ENCODE measurements at places on chromosomes 7 and 10.

- no peak for DNase-seq
These were observed 9.4 kb upstream of the ZDHHC4 start for GRCh38 chr7:6567886-6568285.

DNA sequence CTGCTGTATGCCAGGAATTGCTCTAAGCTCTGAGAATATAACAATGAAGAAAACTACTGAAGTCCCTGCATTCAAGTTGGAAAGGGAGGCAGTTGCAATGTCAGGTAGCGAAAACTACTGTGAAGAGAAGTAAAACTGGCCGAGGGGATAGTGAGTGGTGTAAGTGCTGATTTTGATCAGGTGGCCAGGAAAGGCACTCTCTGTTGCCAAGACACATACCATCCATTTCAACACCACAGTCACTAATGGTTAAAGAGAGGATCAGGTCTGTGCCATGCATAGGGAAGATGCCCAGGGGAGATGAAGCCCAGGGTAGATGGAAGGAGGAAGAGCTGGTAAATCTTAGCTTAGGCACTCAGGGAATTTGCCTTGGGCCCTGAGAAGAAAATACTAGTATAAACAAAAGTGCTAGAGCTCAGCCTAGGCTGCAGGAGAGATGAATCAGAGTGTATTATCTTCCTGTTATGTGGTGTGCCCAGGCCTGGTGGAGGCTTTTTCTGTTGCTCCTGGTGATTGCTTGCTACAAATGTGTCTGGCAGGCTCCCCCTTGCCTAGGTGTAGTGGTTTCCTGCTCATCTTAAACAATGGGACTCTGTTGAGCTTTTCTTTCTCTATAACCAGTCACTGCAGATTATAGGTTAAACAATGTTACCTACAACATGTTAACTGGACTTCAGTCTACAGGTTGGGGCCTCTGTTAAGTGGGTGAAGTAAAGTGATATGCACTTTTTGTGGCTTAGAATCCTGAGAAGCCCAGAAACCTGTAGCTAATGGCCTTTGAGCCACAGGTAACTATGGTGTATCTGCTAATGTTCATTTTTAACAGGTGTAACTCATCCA, 125.5 kb downstream of the LRRC4 start:
- no peak for DNase-seq

- DNase-seq: no peak
These were observed 34.1 kb downstream of the KCNMA1 start for GRCh38 chr10:77603534-77603927.

DNA sequence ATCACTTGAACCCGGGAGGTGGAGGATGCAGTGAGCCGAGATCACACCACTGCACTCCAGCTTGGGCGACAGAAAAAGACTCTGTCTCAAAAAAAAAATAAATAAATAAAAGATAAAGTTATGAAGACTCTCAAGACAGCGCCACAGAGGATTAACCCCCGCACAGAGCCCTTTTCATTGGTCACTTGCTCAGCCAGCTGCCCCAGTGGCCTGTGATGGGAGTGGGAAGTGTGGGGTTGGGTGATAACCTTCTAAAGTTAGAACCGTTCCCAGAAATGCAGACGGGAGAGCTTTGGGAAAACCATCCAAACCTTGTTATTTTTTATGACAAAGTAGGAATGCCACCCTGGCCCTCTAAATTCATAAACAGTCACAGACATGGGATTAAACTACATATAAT, 57.4 kb downstream of the PARP12 start:
- DNase-seq: no peak

DNA sequence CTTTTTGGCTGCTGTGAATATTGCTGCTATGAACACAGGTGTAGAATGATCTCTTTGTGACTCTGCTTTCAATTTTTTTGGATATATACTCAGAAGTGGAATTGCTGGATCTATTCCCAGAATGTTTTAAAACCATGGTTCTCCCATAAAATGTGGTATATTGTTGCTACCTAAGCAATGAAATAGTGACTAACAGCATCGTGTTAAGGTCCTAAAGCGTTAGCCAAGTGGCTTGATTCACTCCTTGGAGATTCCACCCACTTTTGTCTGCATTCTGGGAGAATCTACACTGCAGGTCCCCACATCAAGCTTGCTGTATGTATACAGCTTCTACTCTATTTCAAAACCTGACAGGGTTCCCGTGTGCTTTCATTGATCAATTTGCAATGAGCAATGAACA, 105.6 kb downstream of the CDK6 start:
- DNase-seq: no peak

- DNase-seq: no peak
These were observed 36.1 kb downstream of the ADGRA1 start for GRCh38 chr10:133123746-133124356.

DNA sequence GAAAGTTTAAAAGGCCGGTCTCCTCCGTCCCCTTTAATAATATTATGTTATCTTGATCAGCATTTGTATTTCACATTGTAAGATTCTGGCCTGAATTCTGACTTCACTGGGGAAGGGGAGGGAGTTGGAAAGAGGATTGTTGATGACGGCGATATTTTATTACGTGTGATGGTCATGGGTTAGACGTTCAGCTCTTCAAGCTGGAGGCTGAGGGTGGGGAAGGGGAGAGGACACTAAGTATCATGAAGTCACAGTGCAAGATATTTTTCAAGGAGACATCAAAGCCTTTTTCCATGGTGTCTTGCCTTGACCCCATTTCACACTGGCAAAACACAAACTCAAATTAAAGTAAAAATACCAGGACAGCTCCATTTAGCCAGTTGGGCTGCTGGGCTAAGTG, 126.7 kb downstream of the WDR11 start:
- DNase-seq: no peak

GRCh38 chr7:42198296-42198695, 38.7 kb downstream of the GLI3 start:
- peak; percentile 59 for DNase-seq

DNA sequence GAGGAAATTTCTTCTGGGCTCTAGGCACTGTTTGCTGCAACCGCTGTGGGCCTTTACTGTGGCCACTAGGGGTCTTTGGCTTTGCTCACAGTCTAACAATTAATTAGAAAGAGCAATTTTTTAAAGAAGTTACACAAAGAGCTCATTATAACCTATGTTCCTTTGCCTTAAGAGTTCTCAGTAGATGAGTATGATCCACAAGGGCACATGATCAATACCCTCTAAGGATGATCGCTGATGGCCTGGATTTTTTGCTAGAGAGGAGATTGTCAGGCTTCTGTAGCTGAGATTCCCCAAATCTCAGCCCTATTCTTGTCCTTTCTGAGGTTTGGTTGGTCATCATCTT, 80.8 kb upstream of the RHOBTB1 start:
- DNase-seq: no peak

- no peak for DNase-seq
These were observed 18.6 kb downstream of the ST7 start for GRCh38 chr7:116971869-116972268.

DNA sequence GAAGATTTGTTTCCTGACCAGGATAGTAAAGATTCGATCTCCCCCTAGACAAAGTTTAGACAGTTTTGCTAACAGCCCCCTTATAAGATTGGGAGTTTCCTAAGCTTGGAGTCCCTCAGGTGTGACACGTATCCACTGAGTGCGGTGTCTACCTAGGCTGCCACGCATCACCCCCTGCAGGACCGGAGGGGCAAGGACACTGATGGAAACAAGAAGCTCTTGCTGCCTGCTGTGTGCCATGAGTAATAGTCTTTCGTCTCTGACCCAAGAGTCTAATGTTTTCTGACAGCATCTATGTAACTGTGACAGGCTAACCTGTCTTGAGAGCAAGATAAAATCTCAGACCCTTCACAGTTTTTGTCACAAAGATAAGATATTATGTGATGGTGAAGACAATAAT, 173.5 kb downstream of the SEMA3E start:
- DNase-seq: no peak

GRCh38 chr7:112199035-112199655, 7.1 kb downstream of the DOCK4 start:
- no peak for DNase-seq

DNA sequence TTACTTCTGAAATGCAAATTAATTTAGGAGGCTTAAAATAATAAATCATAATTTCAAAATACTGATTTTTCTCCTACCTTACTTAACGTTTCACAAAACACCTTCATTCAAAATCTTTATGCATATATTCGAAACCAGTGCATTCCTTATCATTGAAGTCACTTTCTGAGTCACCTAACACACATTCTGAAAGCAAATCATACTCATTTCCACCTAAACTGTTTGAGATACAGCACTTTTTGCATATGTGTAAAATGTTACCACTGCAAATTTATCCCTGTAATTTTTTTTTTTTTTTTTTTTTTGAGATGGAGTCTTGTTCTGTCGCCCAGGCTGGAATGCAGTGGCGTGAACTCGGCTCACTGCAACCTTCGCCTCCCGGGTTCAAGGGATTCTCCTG, 15.7 kb downstream of the PPP3CB start:
- peak; percentile 23 for DNase-seq

- no peak for DNase-seq
These were observed 136.0 kb downstream of the MGMT start for GRCh38 chr10:129602938-129603535.

DNA sequence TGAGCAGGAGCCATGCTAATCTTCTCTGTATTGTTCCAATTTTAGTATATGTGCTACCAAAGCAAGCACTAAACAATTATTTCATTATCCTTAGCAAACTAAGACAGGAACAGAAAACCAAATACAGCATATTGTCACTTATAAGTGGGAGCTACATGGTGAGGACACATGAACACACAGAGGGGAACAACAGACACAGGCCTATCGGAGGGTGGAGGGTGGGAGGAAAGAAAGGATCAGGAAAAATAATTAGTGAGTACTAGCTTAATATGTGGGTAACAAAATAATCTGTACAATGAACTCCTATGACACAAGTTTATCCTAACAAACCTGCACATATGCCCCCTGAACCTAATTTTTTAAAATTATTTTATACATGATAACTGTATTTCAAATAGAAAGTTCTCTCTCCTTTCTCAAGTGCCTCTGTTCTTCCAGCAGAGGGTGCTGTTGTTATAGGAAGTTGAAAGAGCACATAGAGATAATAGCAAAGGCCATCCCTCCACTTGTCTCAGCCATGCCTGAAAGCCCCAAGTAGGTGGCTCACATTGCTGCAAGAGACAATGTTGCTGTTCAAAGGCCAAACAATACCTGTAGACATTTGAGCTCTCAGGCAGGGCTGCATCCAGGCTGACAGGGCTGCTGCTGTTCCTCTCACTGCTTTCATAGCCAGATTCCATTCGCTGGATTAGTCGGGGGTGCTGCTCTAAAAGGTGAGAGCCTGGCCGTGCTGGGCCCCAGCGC, 33.4 kb upstream of the PPP3CB start:
- DNase-seq: peak; percentile 42

- no peak for DNase-seq
These were observed 123.5 kb downstream of the ADCY1 start for GRCh38 chr7:45697576-45698136.

DNA sequence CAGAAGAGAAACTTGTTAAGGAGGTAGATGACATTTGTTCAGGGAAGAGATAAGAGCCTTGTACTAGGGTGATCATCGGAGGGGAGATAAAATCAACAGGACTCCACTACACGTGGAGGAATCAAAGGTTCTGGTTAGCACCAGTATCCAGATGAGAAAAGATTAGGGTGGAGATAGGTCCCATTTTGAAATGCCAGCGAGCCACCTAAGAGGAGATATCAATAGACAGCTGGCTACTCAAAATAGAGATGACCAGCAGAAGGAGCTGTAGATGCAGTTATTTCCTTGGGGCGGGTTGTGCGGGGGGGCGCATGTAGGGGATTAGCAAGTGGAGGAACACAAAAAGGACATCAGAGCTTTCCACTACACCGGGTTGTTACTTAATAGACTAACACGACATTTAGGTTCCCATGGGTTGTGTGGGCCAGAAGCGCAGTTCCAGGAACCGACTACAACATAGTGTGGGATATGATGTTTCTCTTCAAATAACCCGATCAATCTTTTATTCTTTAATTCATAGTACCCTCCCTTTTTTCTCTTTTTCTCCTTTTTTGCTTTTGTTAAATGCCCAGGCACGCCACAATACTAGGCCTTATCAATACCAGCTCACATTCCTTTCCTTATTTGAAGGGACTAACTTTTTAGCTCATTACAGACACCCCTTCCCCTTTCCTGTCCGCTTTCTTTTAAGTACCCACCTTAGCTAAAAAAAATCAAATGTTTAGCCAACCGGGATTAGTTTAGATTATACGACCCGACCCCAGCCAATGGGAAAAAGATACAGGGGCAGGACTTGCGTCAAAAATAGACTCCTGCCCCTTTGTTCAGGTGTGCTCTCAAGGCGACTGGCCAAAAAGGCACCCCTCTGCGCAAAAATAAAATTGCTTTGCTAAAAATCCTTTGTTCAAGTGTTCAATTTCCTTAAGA, 2.0 kb upstream of the KIF11 start:
- DNase-seq: no peak

- DNase-seq: no peak
These were observed 434.3 kb downstream of the MDFIC start for GRCh38 chr7:115356139-115356746.

GRCh38 chr10:24551161-24551560, 172.5 kb downstream of the ARHGAP21 start:
- no peak for DNase-seq

GRCh38 chr10:78432583-78432982, 398.9 kb downstream of the RPS24 start:
- DNase-seq: no peak

- no peak for DNase-seq
These were observed 35.9 kb downstream of the FZD1 start for GRCh38 chr7:91299952-91300775.

- no peak for DNase-seq
These were observed 236.7 kb upstream of the KLF14 start for GRCh38 chr7:130970696-130971095.
